ENCODE measurements at places on chromosomes 13 and 19.

DNA sequence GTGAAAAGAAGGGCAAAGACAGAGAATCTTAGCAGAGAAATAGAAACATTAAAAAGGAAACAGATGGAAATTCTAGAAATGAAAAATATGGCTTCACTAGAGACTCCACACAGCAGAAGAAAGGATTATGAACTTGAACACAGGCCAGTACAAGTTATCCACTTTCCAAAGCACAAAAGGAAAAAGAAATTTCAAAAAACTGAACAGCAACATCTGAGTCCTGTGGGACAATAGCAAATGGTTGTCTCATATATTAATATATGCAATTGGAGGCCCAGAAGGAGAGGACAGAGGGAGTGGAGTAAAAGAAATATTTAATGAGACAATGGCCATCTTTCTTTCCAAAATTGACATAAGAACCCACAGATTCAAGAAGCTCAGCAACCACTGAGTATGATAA, 141.7 kb upstream of the GJB6 start:
- no peak for DNase-seq

DNA sequence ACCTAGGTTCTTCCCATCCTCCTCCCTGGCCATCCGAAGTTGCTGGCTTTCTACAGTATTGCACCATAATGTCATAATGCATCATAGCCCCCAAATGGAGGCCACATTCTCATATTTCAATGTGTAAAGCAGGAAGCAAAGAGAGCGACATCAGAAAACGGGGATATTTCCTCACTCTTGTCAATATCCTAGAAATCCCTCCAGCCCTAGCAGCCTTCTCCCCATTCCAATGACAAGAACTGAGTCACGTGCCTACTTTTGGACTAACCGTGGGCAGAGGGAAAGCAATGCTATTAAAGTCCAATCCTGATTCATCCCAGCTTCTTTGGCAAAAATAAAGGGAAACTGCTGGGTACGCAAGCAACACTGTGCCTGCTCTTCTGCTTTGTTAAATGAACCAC, 4.3 kb upstream of the RAP2A start:
- no peak for DNase-seq

- no peak for DNase-seq
These were observed 25.8 kb upstream of the NANOS3 start for GRCh38 chr19:13850910-13851733.

DNA sequence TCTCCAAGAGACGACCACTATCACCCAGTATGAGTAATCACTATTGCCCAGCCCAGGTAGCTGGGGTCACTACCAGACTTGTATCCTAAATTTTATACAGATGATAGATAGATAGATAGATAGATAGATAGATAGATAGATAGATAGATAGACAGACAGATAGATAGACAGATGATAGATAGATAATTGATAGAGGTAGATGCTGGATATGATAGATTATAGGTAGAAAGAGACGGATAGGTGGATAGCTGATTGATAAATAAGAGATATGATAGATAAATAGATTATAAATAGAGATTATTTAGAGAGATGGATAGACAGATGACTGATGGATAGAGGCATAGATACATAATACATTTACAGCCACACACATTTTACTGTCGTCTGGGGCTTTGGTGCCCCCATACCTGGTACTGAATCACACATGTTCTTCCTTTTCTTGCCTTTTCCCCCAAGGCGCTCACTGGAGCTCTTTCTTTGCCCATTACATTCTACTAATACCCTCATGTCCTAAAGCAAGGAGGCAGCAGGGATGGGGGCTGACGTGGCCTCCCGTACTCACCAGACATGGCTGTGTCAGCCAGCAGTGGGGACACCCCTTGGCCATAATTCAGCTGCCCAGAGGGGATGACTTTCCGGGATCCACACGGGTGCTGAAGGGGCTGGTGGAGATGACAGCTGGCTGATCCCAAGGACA, 44.6 kb upstream of the CCNE1 start:
- DNase-seq = no peak

DNA sequence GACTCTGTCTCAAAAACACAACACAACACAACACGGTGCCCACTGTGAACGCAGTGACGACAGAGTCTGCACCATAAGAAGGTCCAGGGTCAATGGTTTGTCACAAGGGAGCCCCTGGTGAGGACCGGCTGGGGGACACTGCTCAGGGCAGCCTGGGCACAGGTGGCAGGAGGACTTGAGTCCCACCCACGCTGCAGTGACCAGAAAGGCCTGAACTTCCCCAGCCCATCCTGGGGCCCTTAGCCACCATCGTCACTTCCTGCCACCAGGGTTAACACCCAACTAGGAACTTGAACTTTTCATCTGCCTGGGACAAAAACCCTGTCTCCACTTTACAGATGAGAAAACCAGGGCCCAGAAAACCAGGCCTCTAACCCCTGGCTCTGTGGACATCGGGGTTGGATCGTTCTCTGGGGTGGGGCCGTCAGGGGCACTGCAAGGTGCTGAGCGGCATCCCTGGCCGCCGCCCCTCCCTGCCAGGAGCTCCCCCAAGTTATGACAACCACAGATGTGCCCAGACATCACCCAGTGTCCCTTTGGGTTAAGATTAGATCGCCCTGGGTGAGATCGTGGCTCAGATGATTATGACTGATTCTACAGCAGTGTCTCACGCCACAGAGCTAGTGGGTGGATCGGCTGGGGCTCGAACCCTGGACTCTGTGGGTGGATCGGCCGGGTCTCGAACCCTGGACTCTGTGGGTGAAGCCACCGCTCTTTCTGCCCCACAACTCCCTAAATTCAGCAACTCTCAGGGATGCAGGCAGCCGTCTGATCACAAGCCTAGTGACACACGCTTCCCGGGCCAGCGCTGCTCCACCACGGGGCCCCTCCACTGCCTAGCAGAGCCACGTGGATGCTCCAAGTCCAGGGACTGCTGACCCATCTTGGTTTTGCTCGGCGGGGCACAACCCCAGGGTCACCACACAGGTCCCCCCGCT, 14.0 kb downstream of the MOB3A start:
- DNase-seq = no peak

DNA sequence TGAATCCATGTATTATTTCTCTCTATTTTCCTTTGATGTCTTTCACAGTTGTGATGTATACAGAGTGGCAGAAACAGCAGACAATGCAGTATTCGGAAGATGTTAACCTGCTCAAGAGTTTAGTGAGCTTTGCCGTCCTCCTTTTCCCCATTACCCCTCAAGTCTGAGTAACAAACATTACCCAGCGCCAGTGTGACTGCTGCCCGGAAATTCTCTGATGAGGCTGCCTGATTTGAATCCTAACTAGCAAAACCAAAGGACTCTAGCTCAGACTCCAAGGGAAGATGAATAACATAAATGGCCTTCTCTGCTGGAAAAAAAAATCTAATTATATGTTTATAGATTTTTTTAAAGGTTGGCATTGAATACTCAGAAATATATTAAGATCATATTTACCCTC, 247.3 kb upstream of the SOX21 start:
- no peak for DNase-seq

GRCh38 chr19:31529121-31529520, 179.9 kb upstream of the TSHZ3 start:
- DNase-seq = no peak

GRCh38 chr19:5046339-5047039, 77.6 kb downstream of the KDM4B start:
- no peak for DNase-seq

DNA sequence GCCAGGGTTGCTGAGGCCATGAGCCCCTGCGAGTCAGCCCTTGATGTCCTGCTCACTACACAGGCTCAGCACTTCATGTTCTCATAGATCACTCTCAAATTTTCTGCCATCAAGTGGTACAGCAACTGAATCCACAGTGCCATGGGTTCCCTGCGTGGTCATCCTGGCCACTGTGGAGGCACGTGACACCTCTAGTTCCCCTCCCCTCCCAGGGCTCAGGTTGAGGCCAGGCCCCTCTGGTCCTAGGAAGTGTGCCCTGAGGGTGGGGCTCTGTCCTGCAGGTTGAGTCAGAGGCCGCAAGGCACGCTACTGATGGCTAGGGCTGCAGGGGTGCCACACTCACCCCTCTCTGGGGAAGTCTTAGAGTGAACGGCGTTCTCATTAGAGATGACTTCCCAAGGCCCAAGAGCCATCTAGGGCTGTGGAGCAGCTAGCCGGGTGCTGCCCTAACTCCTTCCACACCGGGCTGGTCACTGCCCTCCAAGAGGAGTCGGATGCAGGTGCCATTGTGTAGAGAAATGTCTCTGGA, 39.8 kb upstream of the TPM4 start:
- no peak for DNase-seq

DNA sequence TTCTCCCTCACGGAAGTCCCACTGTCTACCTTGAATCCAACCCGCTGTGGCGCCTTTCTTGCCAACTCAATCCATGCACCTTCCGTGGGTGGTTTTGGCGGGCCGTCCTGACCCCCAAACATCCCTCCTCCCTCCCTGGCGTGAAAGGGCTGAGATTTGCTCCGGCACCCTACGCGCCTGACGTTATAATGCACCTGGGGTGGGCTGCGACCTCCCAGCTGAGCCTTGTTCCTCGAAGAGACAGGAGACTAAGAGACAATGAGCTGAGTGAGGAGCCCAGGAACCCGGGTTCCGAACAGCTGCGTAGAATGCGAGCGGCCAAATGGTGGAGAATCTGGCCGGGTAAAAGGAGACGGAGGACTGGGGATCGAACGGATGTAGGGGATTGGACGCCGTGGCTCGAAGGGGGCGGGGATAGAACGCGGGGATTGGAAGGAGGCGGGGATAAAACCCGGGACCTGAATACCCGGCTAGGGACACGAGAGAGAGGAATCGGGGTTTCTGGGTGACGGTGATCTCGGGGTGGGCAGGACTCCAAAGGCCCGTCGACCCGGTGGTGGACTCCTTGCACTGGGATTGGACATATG, at the start of gene CPT1C:
Gene CPT1C, plus strand, starts transcription at position 461 of the 587 bp plus-strand sequence. CDS start 1,137 bp downstream, outside the sequence.
- peak; percentile 90 for DNase-seq

- DNase-seq = peak; percentile 27
These were observed 13.1 kb downstream of the TJP3 start for GRCh38 chr19:3721131-3721886.

GRCh38 chr13:48491423-48492095, 41.3 kb downstream of the RCBTB2 start:
- DNase-seq = no peak

DNA sequence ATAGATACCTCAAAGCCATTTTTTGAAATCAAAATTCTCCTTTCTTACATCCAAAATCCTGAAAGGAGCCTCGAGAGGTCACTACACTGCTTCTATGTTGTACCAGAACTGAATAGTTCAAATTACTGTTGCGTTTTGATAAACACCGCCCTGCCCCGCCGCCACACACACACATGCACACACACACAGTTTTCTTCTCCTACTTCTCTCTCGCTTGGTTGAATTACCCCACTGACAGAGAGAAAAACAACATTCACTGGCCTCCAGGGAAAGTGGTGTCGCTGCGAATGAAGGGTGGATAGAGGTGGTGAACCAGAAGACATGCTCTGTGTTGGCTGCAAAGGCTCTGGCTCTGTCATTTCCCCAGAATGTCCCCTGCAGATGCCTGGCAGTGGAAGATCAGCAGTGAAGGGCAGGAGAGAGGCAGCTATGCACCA, 183.4 kb upstream of the RFC3 start:
- DNase-seq = no peak

DNA sequence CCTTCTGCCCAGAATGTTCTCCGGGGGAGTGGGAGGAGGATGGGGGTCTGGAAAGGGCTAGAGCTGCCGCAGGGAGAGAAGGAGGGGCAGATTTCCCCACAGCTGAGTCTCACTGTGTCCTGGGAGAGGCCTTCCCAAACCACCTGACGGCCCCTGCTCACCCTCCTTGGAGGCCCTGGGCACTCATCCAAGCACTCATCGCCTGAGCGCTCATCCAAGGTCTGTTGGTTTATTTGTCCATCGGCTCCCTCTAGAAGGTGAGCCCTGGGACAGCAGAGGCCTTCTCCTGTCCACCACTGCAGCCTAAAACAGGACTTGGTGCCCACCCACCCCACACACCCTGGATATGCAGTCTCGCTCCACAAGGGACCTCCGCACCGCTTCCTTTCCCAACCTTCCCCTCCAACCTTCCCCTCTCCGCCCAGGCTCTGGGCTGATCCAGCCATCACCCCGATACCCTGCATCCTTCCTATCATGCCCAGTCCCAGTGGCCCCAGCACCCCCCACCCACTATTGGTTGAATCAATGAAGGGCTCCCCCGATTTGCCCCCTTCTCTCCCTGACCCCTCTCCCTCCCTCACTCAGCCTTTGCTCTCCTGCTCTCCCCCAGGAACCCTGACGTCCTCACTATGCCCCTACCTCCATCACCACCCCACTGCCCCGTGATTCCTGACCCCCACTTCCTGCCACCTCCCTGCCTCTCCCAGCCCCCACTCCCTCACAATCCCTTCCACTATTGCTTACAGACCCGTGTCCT, 1.7 kb downstream of the UBXN6 start:
- DNase-seq = no peak

DNA sequence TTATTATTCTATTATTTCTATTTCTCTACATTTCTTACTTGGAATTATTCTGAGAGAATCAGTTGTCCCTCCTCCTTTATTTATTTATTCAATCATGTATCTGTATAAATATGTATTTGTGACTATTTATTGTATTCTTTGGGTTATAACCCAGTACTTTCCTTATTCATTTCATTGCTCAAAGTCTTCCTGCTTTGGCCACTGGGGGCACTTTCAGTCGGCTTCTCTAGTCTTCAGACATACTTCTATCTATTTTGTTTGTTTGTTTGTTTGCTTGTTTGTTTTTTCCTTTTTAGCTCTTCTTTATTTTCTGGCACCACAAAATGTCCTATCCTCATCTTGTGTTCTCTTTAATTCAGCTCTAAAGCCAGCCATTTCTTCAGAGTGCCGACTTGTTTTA, 260.4 kb downstream of the NALCN start:
- no peak for DNase-seq

DNA sequence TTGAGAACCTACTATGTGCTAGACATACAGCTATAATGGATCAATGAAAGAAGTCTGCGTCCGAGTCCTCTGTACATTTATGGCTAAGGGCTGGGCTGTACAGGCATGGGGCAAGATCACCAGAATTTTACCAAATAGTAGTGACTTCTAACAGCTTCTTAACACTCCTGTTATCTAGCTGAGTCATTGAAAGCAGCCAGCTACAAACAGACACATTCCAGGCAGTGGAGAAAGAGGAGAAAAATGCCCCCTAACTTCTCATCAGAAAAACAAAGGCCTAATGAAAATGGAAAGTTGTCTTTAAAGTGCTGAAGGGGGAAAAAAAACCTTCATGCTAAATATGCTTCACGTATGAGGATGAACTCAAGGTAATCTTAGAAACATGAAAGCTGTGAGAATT, 14.3 kb upstream of the ZNF667 start:
- no peak for DNase-seq

- DNase-seq = no peak
These were observed 17.6 kb downstream of the ELL start for GRCh38 chr19:18503971-18504885.

GRCh38 chr13:113089693-113090414, 15.7 kb upstream of the F7 start:
- no peak for DNase-seq
